ENCODE measurements at places on chromosomes 3 and 15. TPM values are rescaled to one million over a fixed set of nuclear protein-coding genes. Genes with fewer than 3 reads are reported as not detected.

- DNase-seq = no peak
These were observed 18.2 kb upstream of the JMJD7 start for GRCh38 chr15:41809526-41810220.

- no peak for DNase-seq
These were observed 57.2 kb downstream of the CRTC3 start for GRCh38 chr15:90586948-90587347.

GRCh38 chr3:46984591-46985459, 5.4 kb downstream of the NBEAL2 start:
- DNase-seq = no peak

DNA sequence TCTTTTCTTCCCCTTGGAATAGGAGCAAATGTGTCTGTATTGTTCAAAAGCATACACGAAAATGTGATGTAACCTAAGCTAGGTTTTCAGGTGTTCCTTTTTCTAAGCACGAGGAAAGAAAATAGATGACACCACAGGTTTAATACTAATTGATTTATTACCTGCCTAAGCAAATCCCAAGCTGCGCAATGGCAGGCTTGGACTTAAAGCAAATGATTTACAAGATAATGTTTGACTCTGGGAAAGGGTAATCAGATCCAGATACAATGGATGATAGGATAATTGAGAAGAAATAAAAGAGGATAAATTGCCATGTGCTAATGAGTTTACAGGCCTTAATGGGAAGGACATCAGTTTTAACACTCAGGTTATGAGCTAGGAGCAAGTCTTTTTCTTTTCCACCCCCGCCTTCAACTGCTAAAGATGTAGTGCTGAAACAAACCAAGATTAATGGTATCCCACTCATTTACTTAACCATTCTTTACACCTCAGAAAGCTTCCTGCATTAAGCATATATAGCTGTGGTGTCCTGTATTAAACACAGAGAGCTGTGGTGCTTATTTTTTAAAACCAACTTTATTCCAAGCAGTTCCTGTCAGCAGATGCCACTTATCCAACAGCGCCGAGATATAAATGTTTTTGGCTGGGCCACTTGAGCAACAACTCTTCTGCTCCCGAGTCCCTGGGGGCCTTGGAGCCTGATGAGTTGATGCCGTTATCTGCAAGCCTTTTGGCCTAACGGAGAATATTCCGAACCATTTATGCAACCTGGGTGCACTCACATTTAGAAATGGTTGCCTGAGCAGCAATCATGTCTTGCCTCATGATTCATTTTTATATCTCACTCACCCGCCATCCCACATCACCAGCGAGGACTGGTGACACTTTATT, 205.5 kb downstream of the MECOM start:
- no peak for DNase-seq

COX17 gene
- 15.2 TPM for total RNA-seq

DNA sequence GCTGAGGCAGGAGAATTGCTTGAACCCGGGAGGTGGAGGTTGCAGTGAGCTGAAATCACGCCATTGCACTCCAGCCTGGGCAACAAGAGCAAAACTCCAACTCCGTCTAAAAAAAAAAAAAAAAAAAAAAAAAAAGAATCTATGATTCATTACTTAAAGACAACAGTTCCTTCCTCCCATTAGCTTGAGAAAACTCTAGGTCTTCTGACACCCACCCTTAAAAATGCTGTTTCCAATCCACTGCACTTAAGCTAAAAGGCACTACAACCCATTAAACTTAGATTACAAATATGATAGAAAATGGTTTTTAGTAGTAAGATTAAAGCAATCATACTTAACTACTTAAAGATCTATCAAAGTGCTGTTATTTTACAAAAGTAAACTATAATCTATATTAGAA, 40.0 kb upstream of the BHLHE40 start:
- no peak for DNase-seq

SNRK gene
- 26.5 TPM for total RNA-seq

GRCh38 chr15:85036716-85037115, 55.1 kb downstream of the PDE8A start:
- no peak for DNase-seq

- no peak for DNase-seq
These were observed 5.8 kb upstream of the SUCNR1 start for GRCh38 chr3:151867666-151868065.

GP5 gene
- 0.14 TPM for total RNA-seq

DNA sequence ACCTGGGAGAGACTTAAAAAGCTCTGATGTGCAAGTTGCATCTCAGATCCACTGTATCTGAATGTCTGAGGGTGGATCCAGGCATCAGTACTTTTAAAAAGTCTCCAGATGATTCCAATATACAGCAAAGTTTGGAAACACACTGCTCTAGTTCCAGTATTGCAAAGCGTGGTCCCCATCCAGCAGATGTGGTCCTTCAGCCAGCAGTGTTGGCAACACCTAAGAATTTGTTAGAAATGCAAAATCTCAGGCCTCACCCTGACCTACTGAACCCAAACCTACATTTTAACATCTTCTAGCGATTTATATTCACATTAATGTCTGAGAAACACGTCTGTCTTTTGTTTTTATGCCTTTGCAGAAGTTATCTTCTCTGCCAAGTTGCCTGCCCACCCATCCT, 32.2 kb upstream of the SGO1 start:
- DNase-seq = no peak

GRCh38 chr3:161403251-161403650, 31.9 kb upstream of the SPTSSB start:
- DNase-seq = no peak
